Activated naive CD8-positive, alpha-beta T cell treated with anti-CD3 and anti-CD28 coated beads for 36 hours (primary cell): ENCODE measurements at places on chromosomes 4 and X. TPM values are rescaled to one million over a fixed set of nuclear protein-coding genes. Genes with fewer than 3 reads are reported as not detected.

- no peaks in the 10 kb centered on the region for H3K4me1 ChIP-seq
- no peaks in the 10 kb centered on the region for H3K36me3 ChIP-seq
- no peaks in the 10 kb centered on the region for H3K27me3 ChIP-seq
- H3K4me3 ChIP-seq, result no peak overlapping the region
- DNase-seq, result no peak
These were observed 48.6 kb upstream of the AMELX start for GRCh38 chrX:11244636-11245035.

- no peaks in the 10 kb centered on the region for H3K27me3 ChIP-seq
- no peak for DNase-seq
- H3K36me3 ChIP-seq, result no peaks in the 10 kb centered on the region
These were observed 697.4 kb downstream of the TRAM1L1 start for GRCh38 chr4:116387937-116388474.

- peaks cover 8% of the 10 kb centered on the region for H3K27me3 ChIP-seq
- H3K4me3 ChIP-seq, result no peak overlapping the region
- H3K27ac ChIP-seq, result no peak overlapping the region
- no peaks in the 10 kb centered on the region for H3K4me1 ChIP-seq
These were observed 155.0 kb upstream of the JADE1 start for GRCh38 chr4:128654465-128654864.

- no peak for DNase-seq
- no peaks in the 10 kb centered on the region for H3K27me3 ChIP-seq
- H3K36me3 ChIP-seq, result no peaks in the 10 kb centered on the region
- peaks cover 17% of the 10 kb centered on the region for H3K4me1 ChIP-seq
These were observed 73.2 kb downstream of the FAM53A start for GRCh38 chr4:1610791-1611500.

DNA sequence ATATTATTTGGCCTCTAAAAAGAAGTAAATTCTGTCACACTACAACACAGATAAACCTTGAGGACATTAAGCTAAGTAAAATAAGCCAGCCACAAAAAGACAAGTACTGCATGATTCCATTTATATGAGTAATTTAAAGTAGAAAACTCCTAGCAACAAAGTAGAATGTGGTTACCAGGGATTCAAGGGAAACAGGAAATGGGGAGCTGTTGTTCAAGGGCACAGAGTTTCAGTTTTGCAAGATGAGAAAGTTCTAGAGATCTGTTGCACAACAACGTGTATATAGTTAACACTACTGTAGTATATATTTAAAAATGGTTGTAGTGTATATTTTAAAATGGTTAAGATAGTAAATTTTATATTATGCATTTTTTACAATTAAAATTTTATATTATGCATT is 25.4 kb downstream of the SEC31A start:
- H3K36me3 ChIP-seq, result peaks cover 33% of the 10 kb centered on the region
- no peak for DNase-seq
- H3K4me3 ChIP-seq, result no peak overlapping the region
- no peaks in the 10 kb centered on the region for H3K27me3 ChIP-seq
- peaks cover 22% of the 10 kb centered on the region for H3K4me1 ChIP-seq

- no peak overlapping the region for H3K4me3 ChIP-seq
- H3K27ac ChIP-seq, result no peak overlapping the region
- peaks cover 12% of the 10 kb centered on the region for H3K27me3 ChIP-seq
These were observed 52.7 kb upstream of the TMPRSS11F start for GRCh38 chr4:68182382-68182820.

DNA sequence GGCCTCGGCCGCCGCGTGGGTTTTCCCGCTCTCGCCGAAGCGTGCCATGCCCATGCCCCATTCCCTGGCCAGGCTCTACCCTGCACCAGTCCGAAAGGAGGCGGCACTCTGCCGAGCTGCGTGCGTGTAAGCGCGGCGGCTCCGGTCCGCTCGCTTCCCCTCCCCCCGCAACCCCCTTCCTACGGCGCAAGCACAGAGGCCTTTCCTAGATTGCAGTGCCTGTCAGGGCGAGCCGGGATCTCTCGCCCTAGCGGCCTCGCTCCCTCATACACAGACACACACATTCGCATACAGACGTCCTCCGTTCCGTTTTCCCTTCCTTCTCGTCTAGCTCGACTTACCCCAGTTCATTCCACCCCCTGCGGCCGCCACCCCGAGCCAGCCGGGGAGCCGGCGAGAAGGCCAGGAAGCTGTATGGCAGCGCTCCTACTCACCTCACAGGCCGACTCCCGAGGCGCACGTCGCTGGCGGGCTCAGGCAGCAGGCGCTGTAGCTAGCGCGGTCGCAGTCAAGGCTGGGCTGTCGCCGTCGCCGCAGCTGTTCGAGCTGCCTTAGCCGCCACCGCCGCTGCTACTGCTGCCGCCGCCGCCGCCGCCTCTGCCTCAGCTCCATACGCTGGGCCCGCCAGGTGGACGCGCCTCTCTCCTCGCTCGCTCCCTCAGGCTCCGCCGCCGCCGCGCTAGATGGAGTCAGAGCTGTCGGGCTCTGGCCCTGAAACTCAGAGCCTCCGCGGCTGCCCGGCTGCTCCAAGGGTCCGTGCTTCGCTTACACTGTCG is 615 bp downstream of the NEXMIF start:
- peak; percentile 56 for DNase-seq
- H3K27me3 ChIP-seq, result peaks cover 23% of the 10 kb centered on the region
- H3K4me1 ChIP-seq, result peaks cover 7% of the 10 kb centered on the region
- H3K27ac ChIP-seq, result peak overlapping the region; percentile 85

- peaks cover 4% of the 10 kb centered on the region for H3K27me3 ChIP-seq
- H3K36me3 ChIP-seq, result no peaks in the 10 kb centered on the region
- H3K4me3 ChIP-seq, result no peak overlapping the region
- no peak overlapping the region for H3K27ac ChIP-seq
These were observed 33.5 kb downstream of the OR13H1 start for GRCh38 chrX:131577413-131577812.

CAMK2D gene
- total RNA-seq, result 42.8 TPM

EDNRA gene
- total RNA-seq, result not detected

POU4F2 gene
- total RNA-seq, result not detected

ANKRD50 gene
- 0.48 TPM for total RNA-seq

TASL gene
- 3.4 TPM for total RNA-seq

SLC25A43 gene
- total RNA-seq, result 5.9 TPM

SLITRK4 gene
- not detected for total RNA-seq

KCTD8 gene
- total RNA-seq, result not detected
